Adrenal gland (tissue), 19 donors: ENCODE measurements at places on chromosomes 11 and 22. TPM values are rescaled to one million over a fixed set of nuclear protein-coding genes. Genes with fewer than 3 reads are reported as not detected.

Gene STARD10
- total RNA-seq = 205 TPM

Gene CCDC73
- 0.14 TPM for total RNA-seq

Gene FGF4
- not detected for total RNA-seq

Gene ELF5
- total RNA-seq = not detected

Gene KCNQ1OT1
- 2.7 TPM for total RNA-seq

Gene TEX12
- not detected for total RNA-seq

Gene CAVIN3
- 48.5 TPM for total RNA-seq

Gene MMP1
- not detected for total RNA-seq

Gene ROBO3
- total RNA-seq = 20.7 TPM

Gene OVOL1
- not detected for total RNA-seq

- no peaks in the 10 kb centered on the region for H3K4me1 ChIP-seq
- H3K27me3 ChIP-seq = peaks cover 40% of the 10 kb centered on the region
- H3K4me3 ChIP-seq = no peak overlapping the region
- H3K36me3 ChIP-seq = no peaks in the 10 kb centered on the region
- DNase-seq = no peak
These were observed 3.1 kb upstream of the CLDN5 start for GRCh38 chr22:19527321-19527721.

DNA sequence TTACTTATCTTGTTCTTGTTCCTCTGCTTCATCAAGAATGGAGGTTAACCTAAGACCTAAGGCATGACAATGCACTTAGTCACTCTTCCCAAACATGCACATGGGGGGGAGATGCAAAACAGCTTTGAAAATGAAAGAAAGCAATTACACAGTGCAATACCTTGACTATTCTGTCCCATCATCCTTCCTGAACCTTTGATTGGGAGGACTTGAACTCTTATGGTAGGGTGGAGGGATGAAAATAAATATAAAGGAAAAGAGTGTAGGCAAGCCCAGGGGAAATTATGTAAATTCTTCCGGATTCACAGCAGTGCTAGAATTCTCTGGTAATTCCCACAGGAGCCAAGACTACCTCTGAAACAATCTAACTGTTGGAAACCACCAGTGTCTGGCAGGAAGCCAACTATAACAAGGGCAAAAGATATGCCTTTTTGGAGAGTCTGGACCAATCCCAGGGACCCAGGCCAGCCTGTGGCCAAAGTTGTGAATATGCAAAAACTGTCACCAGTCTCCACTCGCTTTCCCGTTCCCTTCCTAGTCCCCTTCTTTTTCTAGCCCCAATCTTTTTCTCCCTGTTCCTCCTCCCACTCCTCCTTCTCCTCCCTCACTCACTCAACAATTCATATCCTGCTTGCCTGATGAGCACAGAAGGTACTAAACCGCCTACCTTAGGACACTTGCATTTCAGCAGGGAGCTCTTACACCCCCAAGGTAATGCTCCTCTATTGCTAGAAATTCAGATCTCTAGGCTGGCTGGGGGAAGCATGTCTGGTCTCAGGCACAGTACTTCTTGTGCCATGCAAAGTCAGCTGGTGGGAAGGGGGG lies 2.5 kb upstream of the RCN1 start:
- H3K27ac ChIP-seq = no peak overlapping the region
- no peaks in the 10 kb centered on the region for H3K27me3 ChIP-seq
- H3K36me3 ChIP-seq = no peaks in the 10 kb centered on the region
- H3K4me3 ChIP-seq = no peak overlapping the region
- H3K4me1 ChIP-seq = peaks cover 14% of the 10 kb centered on the region
- DNase-seq = peak; percentile 79

DNA sequence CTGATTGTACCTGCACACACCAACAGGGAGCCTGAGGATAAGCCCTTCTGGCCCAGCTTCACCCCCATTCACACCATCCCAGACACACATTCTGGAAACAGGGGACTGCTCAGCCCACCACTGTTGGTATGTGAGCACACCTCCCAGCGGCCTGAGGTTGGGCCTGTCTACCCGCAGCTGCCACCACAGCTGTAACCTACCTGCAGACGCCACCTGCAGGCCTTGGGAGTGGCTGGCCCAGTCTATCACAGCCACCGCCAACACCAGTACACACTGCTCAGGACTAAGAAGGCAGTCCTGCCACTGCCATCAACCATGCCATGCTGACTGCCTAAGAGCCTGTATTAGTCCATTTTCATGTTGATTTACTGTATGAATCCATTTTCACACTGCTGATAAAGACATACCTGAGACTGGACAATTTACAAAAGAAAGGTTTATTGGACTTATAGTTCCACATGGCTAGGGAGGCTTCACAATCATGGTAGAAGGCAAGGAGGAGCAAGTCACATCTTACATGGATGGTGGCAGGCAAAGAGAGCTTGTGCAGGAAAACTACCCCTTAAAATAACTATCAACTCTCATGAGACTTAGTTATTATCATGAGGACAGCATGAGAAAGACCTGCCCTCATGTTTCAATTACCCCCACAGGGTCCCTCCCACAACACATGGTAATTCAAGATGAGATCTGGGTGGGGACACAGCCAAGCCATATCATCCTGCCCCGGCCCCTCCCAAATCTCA lies 30.6 kb downstream of the RSF1 start:
- no peak overlapping the region for H3K4me3 ChIP-seq
- no peaks in the 10 kb centered on the region for H3K36me3 ChIP-seq

DNA sequence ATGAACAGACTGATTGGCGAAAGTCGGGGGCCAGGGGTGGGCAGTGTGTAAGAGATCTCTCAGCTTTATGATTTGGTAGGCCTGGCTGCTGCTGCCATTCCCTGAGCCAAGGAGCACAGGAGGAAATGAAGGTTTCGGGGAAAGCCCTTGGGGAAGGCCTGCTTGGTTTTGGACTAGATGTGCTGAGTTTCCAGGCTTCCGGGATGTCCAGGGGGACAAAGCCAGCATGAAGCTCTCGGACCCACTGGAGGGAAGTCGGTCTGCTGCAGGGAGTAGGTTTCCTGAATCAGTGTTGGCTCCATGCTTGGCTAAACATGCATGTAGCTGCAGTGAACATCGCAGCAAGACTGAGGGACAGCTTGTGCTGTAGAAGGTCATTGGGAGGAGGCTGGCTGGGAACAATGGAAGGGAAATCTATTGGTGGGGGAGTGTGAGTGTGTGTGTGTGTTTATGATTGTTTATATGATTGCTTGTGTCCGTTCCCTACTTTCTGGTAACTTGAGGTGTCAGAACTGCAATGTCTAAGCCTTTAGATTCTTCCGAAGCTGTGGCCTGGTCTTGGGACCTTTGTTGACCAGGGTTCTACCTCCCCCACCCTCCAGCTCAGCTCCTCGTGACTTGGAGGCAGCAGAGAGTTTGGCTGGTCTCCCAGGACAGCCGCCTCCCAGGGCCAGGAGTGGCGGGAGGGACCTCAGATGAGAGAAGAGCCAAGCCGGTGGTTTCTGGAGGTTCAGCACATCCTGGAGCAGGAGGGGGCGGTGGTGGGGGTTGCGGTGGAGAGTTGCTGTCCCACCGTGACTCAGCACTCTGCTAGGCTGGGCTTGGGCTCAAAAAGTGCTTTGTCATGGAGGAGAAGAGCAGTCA lies 4.0 kb upstream of the FTH1 start:
- no peaks in the 10 kb centered on the region for H3K36me3 ChIP-seq
- peak; percentile 100 for DNase-seq
- H3K4me1 ChIP-seq = peaks cover 43% of the 10 kb centered on the region
- H3K27ac ChIP-seq = peak overlapping the region; percentile 94
- no peak overlapping the region for H3K4me3 ChIP-seq
- no peaks in the 10 kb centered on the region for H3K27me3 ChIP-seq

DNA sequence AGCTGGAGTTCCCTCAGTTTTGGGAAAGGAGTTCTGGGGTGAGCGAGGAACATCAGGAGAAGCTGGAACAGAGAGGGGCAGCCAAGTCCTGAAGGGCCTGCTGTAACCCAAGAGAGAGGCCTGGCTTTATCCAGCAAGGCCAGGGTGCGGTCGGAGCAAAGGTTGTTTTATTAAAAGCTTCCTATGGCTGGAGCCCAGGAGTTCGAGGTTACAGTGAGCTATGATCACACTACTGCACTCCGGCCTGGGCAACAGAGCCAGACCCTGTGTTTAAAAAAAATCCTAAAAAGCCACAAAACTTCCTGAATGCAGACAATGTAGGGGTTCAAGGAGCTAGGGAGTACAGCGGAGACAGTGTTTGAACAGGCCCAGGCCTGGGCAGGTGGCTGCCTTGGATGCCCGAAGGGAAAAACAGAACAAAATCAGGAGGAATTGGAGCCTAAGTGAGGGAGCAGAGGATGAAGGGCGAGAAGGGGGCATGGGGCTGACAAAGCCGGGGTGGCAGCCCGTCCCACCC lies 22.2 kb upstream of the MALAT1 start:
- no peak for DNase-seq
- peak overlapping the region; percentile 44 for H3K4me3 ChIP-seq
- H3K4me1 ChIP-seq = peaks cover 64% of the 10 kb centered on the region
- peak overlapping the region; percentile 97 for H3K27ac ChIP-seq
- H3K27me3 ChIP-seq = no peaks in the 10 kb centered on the region

DNA sequence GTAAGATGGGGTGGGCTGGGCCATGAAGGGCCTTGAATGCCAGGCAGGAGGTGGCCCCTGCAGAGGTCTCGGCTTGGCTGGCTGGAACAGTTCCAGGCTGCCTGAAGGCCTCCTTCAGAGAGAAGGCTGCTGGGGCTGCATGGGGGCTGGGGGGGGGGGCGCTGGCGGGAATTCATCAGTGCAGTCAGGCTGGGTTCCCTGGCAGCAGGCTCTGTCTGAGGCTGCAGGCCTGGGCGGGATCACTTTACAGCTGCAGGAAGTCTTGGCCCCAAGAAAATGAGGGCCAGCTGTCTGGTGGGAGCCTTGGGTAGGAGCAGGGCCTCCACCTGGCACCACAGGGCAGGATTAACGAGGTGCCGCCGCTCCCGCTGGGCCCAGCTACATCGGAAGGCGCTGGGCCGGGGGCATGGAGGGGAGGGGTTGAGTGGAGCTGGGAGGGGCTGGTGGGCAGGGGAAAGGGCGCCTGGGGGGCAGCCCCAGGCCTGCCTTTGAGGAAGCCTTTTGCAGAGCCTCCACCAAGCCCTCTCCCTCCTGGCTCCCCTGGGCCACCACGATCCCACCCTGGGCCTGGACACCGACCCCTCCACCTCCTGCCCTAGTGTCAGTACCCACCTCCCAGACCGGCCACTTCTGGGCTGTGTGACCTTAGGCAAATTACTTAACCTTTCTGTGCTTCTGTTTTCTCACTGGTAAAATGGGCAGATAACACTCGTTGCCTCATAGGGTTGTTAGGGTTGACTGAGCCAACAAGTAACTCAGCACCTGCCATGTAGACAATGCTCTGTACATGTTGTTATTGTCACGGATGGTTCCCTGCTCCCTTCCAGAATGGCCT lies 31.0 kb upstream of the HMOX1 start:
- H3K36me3 ChIP-seq = peaks cover 32% of the 10 kb centered on the region
- no peak overlapping the region for H3K4me3 ChIP-seq
- H3K27me3 ChIP-seq = no peaks in the 10 kb centered on the region
- H3K4me1 ChIP-seq = peaks cover 14% of the 10 kb centered on the region
- DNase-seq = peak; percentile 64
- H3K27ac ChIP-seq = no peak overlapping the region

DNA sequence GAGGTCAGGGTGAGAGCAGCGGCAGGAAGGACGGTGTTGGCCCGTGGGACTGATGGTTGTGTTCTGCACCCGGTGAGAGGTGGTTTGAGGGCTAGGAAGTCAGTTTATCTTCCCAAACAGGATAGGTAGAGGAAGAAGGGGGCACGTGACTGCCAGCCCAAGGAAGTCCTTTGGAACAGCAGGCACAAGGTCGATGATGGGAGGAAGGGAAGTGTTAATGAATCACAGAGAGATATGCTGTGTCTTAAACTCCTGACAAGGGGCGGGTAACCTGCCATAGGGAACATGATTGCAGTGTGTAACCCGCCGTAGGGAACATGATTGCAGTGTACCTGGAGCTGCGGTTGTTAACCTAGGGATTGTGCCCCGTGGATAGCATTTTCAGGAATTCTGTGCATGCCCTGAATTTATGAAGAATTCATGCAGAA lies 49.0 kb downstream of the PRR5L start:
- no peaks in the 10 kb centered on the region for H3K27me3 ChIP-seq
- no peak overlapping the region for H3K4me3 ChIP-seq
- H3K36me3 ChIP-seq = no peaks in the 10 kb centered on the region
- no peaks in the 10 kb centered on the region for H3K4me1 ChIP-seq

GRCh38 chr22:46795140-46795539 lies 32.7 kb downstream of the TBC1D22A start:
- DNase-seq = no peak
- H3K4me3 ChIP-seq = no peak overlapping the region
- no peak overlapping the region for H3K27ac ChIP-seq
- peaks cover 21% of the 10 kb centered on the region for H3K4me1 ChIP-seq
- no peaks in the 10 kb centered on the region for H3K27me3 ChIP-seq
- no peaks in the 10 kb centered on the region for H3K36me3 ChIP-seq

GRCh38 chr11:72413914-72414628 lies 20.3 kb downstream of the CLPB start:
- no peak overlapping the region for H3K4me3 ChIP-seq
- H3K27me3 ChIP-seq = no peaks in the 10 kb centered on the region
- DNase-seq = peak; percentile 97
- peaks cover 28% of the 10 kb centered on the region for H3K4me1 ChIP-seq
- no peaks in the 10 kb centered on the region for H3K36me3 ChIP-seq
- H3K27ac ChIP-seq = no peak overlapping the region

GRCh38 chr11:108859510-108859909 lies 194.6 kb downstream of the DDX10 start:
- no peak for DNase-seq
- no peak overlapping the region for H3K4me3 ChIP-seq

- no peak overlapping the region for H3K4me3 ChIP-seq
- H3K27ac ChIP-seq = no peak overlapping the region
- H3K4me1 ChIP-seq = no peaks in the 10 kb centered on the region
- no peak for DNase-seq
These were observed 425.5 kb upstream of the CADM1 start for GRCh38 chr11:115929618-115930129.

- H3K4me3 ChIP-seq = no peak overlapping the region
- H3K27ac ChIP-seq = no peak overlapping the region
- no peaks in the 10 kb centered on the region for H3K36me3 ChIP-seq
- H3K4me1 ChIP-seq = peaks cover 14% of the 10 kb centered on the region
- no peaks in the 10 kb centered on the region for H3K27me3 ChIP-seq
These were observed 611 bp upstream of the USP2 start for GRCh38 chr11:119382101-119382500.

- H3K4me1 ChIP-seq = no peaks in the 10 kb centered on the region
- no peaks in the 10 kb centered on the region for H3K36me3 ChIP-seq
- no peak overlapping the region for H3K4me3 ChIP-seq
These were observed 37.6 kb upstream of the BIRC3 start for GRCh38 chr11:102279641-102280170.
